HFFc6 (cell line): ENCODE measurements at places on chromosomes 13 and 19. TPM values are rescaled to one million over a fixed set of nuclear protein-coding genes. Genes with fewer than 3 reads are reported as not detected.
A peak's percentile ranks its signal among the peaks of the same experiment; 100 is the strongest.

Gene HIPK4
- total RNA-seq: 0.15 TPM in 1 of 3 replicates, not detected in the others

- H3K27ac ChIP-seq: no peak overlapping the region; the same call in 1 of the 2 replicates
- peaks cover 27% of the 10 kb centered on the region for H3K36me3 ChIP-seq
- no peaks in the 10 kb centered on the region for H3K27me3 ChIP-seq
- DNase-seq: no peak
- H3K4me1 ChIP-seq: peaks cover 66% of the 10 kb centered on the region
- no peak overlapping the region for H3K4me3 ChIP-seq
Observed at GRCh38 chr13:106561551-106562170, 6.3 kb downstream of the ARGLU1 start.

Gene GRIK5
- total RNA-seq: 0.07 to 0.20 TPM (median 0.08 TPM) in 3 replicates

- no peak for DNase-seq
- no peaks in the 10 kb centered on the region for H3K4me1 ChIP-seq
- H3K27ac ChIP-seq: no peak overlapping the region
- peaks cover 76% of the 10 kb centered on the region for H3K27me3 ChIP-seq
- H3K36me3 ChIP-seq: no peaks in the 10 kb centered on the region
Observed at GRCh38 chr13:27967203-27967735, 1.8 kb downstream of the CDX2 start.

GRCh38 chr19:29086182-29086581, 126.8 kb downstream of the UQCRFS1 start:
- DNase-seq: no peak
- H3K27me3 ChIP-seq: peaks cover 20% of the 10 kb centered on the region
- no peaks in the 10 kb centered on the region for H3K4me1 ChIP-seq
- no peaks in the 10 kb centered on the region for H3K36me3 ChIP-seq
- no peak overlapping the region for H3K4me3 ChIP-seq

Gene MATK
- not detected in 2 replicates for total RNA-seq

Gene PSG7
- 0.13 to 0.21 TPM (median 0.18 TPM) in 3 replicates for total RNA-seq

Gene IL12RB1
- total RNA-seq: not detected in 3 replicates

- H3K4me1 ChIP-seq: peaks cover 88% of the 10 kb centered on the region
- peak overlapping the region; percentile 76 for H3K27ac ChIP-seq
- peaks cover 1% of the 10 kb centered on the region for H3K27me3 ChIP-seq
- H3K36me3 ChIP-seq: peaks cover 91% of the 10 kb centered on the region
- DNase-seq: no peak
- H3K4me3 ChIP-seq: peak overlapping the region; percentile 35; the same call in 1 of the 2 replicates
Observed at GRCh38 chr13:33271759-33272158, 13.8 kb downstream of the STARD13 start.

Gene NBEA
- total RNA-seq: 5.6 and 9.4 TPM in 2 replicates

DNA sequence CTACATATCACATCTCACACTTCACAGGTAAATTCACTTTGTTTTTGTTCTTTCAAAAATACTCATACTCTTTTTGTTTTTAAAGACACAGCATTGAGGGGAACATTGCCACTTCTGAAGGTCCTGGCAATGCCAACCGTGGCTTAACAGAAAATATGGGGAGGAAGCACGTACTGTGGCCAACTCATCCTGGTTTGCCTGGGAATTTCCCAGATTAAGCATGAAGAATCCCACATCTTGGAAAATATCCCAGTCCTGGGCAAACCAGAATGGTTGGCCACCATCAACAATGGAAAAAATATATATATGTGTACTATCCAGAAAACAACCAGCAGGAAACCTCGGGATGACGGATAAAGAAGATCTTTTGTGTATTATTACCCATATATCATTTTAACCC, 1032.2 kb upstream of the SLC10A2 start:
- no peak for DNase-seq
- no peaks in the 10 kb centered on the region for H3K4me1 ChIP-seq
- no peak overlapping the region for H3K4me3 ChIP-seq
- H3K36me3 ChIP-seq: no peaks in the 10 kb centered on the region

DNA sequence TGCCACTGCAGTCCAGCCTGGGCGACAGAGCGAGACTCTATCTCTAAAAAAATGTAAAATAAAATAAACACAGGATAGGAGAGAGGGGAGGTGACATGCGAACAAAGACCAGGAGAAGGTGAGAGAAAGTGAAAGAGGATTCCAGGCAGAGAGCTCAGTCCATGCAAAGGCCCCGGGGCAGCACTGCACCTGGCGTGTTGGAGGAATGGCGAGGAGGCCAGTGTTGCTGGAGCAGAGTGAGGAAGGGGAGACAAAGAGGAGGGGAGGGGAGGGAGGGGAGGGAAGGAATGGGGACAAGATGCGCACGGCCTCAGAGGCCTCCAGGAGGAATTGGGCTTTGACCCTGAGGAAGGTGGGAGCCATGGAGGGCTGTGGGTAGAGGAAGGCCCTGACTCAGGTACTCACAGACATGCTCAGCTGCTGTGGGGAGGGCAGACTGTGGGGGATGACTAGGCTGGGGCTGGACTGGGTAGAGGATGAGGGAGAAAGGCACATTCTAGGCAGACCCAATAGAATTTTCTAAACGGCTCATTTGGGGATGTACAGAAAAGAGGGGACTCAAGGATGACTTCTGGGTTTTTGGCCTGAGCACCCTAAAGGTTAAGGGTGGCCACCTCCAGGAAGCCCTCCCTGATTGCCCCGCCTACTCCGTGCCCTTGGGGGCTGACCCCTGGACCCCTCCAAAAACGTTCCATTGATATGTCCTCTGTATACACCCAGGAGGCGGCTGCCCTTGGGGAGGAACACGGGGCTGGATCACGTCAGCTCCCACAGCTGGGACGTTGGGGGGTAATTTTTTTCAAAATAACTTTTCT, 43.9 kb downstream of the PTPRS start:
- peaks cover 5% of the 10 kb centered on the region for H3K4me1 ChIP-seq
- peaks cover 7% of the 10 kb centered on the region for H3K27me3 ChIP-seq
- no peak overlapping the region for H3K4me3 ChIP-seq
- no peak overlapping the region for H3K27ac ChIP-seq

DNA sequence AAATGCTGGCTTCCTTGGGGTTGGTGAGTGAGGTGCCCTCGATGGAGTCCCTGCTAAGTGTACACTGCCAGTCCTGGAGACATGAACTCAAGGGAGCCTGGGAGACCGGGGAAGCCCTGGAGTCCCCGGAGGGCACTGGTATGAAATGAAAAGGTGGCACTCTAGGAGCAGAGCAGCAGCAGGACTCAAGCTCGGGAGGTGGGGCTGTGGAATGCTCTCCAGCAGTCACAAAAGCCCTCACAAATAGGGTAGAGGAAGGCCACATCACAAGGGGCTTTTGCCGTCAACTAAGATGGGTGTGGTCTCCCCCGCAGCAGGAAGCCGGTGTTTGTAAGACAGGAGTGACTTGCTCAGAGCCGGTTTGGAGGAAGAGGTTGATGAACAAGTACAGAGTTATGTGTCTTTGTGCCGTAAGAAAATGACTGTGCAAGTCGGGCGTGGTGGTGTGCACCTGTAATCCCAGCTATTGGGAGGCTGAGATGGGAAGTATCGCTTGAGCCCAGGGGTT, 19.3 kb downstream of the CCNE1 start:
- peaks cover 10% of the 10 kb centered on the region for H3K4me1 ChIP-seq
- no peaks in the 10 kb centered on the region for H3K36me3 ChIP-seq
- H3K27ac ChIP-seq: no peak overlapping the region
- DNase-seq: no peak
- peaks cover 7% of the 10 kb centered on the region; the same call in 1 of the 2 replicates for H3K27me3 ChIP-seq
- no peak overlapping the region for H3K4me3 ChIP-seq

Gene LAIR1
- total RNA-seq: not detected in 2 replicates

- H3K4me1 ChIP-seq: peaks cover 31% of the 10 kb centered on the region
- H3K4me3 ChIP-seq: no peak overlapping the region
- H3K36me3 ChIP-seq: no peaks in the 10 kb centered on the region
- DNase-seq: no peak
- H3K27me3 ChIP-seq: peaks cover 6% of the 10 kb centered on the region
Observed at GRCh38 chr13:113407103-113407530, 43.2 kb upstream of the GRTP1 start.

Gene MAST1
- total RNA-seq: 0.11 to 0.34 TPM (median 0.13 TPM) in 3 replicates

- peak overlapping the region; percentile 52 for H3K4me3 ChIP-seq
- H3K27me3 ChIP-seq: peaks cover 24% of the 10 kb centered on the region
- H3K4me1 ChIP-seq: peaks cover 71% of the 10 kb centered on the region
- no peaks in the 10 kb centered on the region for H3K36me3 ChIP-seq
Observed at GRCh38 chr19:1263188-1263587, 5.9 kb upstream of the CIRBP start.

DNA sequence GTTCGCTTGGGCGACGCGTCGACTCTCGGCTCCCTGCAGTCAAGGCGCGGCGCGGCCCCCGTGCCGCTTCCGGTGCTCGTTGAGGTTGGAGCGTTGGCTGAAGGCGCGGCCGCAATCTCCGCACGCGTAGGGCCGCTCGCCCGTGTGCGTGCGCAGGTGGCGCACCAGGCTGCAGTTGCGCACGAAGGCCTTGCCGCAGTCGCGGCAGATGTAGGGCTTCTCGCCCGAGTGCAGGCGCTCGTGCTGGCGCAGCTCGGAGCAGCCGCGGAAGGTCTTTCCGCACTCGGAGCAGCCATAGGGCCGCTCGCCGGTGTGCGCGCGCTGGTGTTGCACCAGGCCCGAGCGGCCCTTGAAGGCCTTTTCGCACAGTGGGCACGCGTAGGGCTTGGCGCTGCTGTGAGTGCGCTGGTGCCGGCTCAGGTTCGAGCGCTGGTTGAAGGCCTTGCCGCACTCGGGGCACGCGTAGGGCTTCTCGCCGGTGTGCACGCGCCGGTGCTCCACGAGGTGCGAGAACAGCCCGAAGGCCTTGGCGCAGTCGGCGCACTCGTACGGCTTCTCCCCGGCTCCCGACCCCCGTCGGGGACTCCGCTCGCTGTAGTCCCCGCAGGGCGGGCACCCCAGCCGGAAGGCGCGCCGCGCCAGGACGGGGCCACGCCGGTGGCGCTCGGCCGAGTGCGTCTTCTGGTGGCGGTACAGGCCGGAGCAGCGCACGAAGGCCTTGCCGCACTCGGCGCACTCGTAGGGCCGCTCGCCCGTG, 5.3 kb upstream of the ZNF497 start:
- no peak for DNase-seq
- H3K27ac ChIP-seq: no peak overlapping the region
- H3K4me1 ChIP-seq: no peaks in the 10 kb centered on the region

DNA sequence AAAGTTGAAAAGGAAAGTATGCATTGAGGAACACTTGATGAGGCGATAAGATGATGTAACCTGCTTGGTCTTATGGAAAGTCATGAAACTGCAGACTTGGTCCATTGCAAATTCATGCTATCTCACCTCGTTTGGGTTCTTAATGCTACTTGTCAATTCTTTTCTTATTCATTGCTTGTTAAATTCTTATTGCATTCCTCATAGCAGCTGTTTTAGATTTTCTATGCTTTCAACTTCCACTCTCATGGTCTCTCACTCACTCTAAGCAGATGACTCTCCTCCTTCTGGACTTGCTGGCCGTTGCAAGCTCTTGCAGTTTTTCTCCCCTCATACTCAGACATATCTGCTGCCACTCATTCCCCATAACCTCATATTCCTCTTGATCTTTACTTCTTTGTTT, 67.8 kb upstream of the CSNK1A1L start:
- H3K4me3 ChIP-seq: peak overlapping the region; percentile 60
- no peaks in the 10 kb centered on the region for H3K27me3 ChIP-seq
- H3K36me3 ChIP-seq: no peaks in the 10 kb centered on the region
- peaks cover 84% of the 10 kb centered on the region for H3K4me1 ChIP-seq
- peak; percentile 81 for DNase-seq

- no peak for DNase-seq
- H3K4me3 ChIP-seq: no peak overlapping the region
- H3K4me1 ChIP-seq: peaks cover 47% of the 10 kb centered on the region
- peak overlapping the region; percentile 86 for H3K27ac ChIP-seq
Observed at GRCh38 chr19:2528675-2529101, 52.8 kb downstream of the GADD45B start.

DNA sequence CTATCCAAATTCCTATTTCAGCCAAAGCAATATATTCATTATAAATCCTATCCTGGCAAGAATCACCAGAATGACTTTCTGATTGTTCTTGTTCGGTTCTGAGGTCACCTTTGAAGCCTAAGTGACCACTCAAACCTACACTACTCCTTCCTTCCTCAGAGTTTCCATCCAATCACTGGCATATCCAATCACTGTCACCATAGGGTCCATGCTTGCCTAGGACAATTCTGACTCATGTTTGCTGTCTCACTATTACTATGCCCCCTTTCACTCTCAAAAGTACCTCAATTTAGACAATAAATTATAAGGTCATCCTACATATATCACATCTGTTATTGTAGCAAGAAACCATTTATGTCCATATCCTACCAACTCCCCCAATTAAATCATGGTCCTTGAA, 58.9 kb downstream of the UBL3 start:
- H3K4me1 ChIP-seq: peaks cover 54% of the 10 kb centered on the region
- H3K36me3 ChIP-seq: 0 out of 2 replicates have a peak, but pooled peaks cover 8% of the 10 kb centered on the region
- no peak overlapping the region for H3K27ac ChIP-seq
- no peak overlapping the region for H3K4me3 ChIP-seq
- no peak for DNase-seq
- no peaks in the 10 kb centered on the region for H3K27me3 ChIP-seq

Gene ZNF112
- total RNA-seq: 2.7 to 5.8 TPM (median 4.5 TPM) in 3 replicates

GRCh38 chr19:46620716-46621115, 4.2 kb downstream of the PTGIR start:
- peak; percentile 61 for DNase-seq
- peaks cover 71% of the 10 kb centered on the region for H3K4me1 ChIP-seq
- peaks cover 10% of the 10 kb centered on the region; the same call in 1 of the 2 replicates for H3K36me3 ChIP-seq

- no peaks in the 10 kb centered on the region for H3K36me3 ChIP-seq
- H3K4me1 ChIP-seq: peaks cover 8% of the 10 kb centered on the region
- no peak overlapping the region for H3K27ac ChIP-seq
- no peak overlapping the region for H3K4me3 ChIP-seq
- peaks cover 12% of the 10 kb centered on the region for H3K27me3 ChIP-seq
Observed at GRCh38 chr13:113361406-113361805, 2.5 kb downstream of the GRTP1 start.

Gene GNG14
- not detected in 3 replicates for total RNA-seq

DNA sequence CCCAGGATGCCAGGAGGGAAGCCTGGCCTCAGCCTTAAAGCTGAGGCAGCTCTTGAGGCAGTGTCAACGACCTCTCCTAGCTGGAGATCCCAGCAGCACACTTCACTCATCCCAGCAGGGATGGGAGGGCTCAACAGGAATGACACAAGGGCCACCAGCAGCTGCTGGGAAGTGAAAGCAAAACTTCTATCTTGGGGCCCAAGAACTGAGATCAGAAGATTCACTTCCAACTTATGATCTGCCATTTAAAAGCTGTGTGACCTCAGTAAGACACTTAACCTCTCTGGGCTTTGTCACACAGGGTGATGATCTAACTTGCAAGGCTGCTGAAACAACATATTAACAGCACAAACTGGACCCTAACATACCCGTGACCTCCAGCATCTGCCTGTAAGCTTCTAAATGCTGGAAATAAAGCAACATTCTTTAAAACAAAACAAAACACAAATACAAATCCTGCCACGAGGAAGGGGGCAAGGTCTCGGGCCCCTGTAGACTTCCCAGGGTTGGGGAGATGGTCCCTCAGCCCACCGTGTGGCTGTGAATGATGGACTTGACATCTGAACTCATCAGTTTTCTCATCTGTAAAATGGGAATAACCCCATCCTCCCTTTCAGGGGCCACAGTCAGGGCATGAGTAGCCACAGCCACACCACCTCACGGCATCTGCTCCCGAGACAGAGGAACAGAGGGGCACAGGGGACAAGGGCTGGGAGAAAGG, 22.7 kb downstream of the ELL start:
- H3K27ac ChIP-seq: no peak overlapping the region
- H3K27me3 ChIP-seq: peaks cover 3% of the 10 kb centered on the region
- no peak for DNase-seq
- no peak overlapping the region for H3K4me3 ChIP-seq
